Kidney epithelial cell (primary cell): ENCODE measurements at places on chromosomes 3 and 15.

GRCh38 chr3:156483961-156484787, 70.7 kb downstream of the SSR3 start:
- DNase-seq, result no peak

GRCh38 chr3:25855266-25855784, 65.4 kb downstream of the OXSM start:
- no peak for DNase-seq

GRCh38 chr3:44926172-44926571, 49.8 kb downstream of the ZDHHC3 start:
- no peak for DNase-seq

DNA sequence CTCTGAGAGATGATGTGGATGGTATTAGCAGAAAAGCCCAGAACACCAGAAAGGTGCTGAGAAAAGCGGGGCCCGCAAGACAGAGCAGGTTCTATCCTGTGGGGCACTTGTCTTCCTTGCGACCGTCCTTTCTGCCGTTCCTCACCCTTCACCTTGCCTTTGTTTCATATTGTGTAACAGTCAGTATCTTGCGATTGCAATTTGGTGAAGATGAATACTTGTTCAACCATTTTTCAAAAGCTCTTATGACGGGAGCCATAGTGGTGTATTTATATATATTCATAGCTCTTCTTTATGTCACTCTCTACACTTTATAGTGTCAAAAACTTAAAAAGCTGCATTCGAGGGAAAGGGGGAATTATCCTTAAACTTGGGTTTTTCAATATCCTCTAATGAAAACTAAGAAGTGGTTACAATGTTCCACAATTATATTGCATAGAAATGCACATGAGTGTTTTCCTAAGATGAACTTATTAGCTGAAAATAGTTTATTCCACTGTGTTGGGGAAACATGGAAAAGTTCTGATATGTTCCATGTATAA, 797 bp downstream of the MAP3K13 start:
- DNase-seq, result no peak

GRCh38 chr15:74349241-74349778, 18.1 kb downstream of the CYP11A1 start:
- DNase-seq, result no peak

DNA sequence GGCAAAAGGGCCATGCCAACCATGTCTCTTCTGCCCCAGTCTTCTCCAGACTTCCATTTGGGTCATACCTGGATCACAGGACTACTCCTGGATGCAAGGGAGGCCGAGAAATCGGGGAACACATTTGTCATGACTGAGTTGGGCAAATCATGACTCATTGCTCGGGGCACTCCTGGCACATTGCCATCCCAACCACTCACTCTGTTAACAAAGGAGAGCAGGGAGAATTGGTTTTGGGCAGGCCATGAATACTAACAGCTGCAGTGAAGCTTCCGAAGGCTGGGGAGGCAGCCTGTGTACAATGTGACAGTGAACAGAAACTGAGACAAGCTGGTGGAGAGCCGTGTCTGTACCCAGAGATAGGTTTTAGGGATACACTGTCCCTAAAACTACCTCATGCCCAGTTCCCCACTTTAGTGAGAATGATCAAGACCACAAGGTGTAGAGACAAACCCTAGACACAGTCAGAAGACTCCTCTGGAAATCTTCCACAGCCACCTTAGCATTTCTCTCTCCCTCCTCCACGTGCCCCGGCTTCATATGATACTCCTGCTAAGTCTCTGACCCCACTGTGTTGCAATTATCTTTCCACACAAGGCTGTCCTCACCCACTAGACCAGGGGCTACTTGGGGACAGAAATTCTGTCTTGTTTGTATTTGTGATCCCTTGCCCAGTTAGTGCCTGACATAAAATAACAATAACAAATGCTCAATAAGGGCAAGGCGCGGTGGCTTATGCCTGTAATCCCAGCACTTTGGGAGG, 10.5 kb upstream of the BUB1B start:
- DNase-seq, result peak; percentile 63

DNA sequence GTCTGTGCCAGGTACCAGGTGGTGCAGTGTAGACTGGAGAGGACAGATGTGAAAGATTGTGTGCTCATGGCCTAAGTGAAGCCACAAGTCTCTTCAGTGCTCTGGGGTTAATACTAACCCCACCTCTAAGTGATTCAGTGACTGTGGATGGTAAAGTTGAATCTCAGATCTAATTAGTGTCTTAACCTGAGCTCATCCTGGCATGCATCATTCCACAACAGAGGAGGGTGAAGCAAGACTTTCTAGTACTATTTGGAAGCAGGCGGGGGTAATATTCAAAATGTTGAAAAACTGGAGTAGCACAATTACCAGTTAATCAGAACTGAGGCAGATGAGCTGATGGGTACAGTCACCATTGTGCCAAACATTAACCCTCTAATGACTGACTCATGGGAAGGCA, 2.8 kb upstream of the MESD start:
- no peak for DNase-seq

DNA sequence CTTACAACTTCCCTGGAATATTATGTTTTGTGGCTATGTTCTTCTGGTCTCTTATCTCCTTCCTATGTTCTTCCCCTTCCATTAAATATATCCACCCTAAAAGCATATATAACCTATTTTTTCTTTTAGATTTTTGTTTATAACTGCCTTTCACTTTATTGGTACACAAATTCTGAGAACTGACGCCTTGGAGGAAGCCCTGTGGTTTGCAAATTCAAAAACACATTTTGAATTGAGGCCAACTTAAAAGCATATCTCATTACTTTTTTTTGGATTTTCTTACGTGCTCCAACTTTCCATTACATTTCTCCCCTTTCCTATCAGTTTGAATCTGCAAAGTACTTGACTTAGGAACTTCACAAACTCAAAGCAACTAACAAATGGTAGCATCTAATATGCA, 15.3 kb upstream of the COLQ start:
- DNase-seq, result no peak
